Right renal pelvis (tissue), 4 donors: ENCODE measurements at places on chromosomes 16 and 17. TPM values are rescaled to one million over a fixed set of nuclear protein-coding genes. Genes with fewer than 3 reads are reported as not detected.

HSPB9 gene
- polyA plus RNA-seq = 0.31 TPM

GRCh38 chr16:49049191-49049590, 232.4 kb downstream of the CBLN1 start:
- no peak for DNase-seq

GRCh38 chr16:28261942-28262341, 30.4 kb upstream of the SBK1 start:
- DNase-seq = no peak

DNA sequence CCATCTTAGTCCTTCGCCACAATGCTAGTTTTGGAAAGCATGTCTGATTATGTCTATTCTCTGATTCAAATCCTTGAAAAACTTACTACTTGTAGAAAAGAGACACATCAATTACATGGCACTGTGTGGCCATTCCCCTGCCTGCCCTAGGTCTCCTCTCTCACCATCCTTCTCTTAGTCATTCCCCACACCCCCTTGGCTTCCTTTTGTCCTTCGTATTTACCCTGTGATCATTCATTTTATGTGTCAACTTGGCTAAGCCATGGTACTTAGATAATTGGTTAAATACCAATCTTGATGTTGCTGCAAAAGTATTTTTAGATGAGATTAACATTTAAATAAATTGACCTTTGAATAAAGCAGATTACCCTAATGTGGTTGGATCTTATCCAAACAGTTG, 122.9 kb upstream of the CDH11 start:
- DNase-seq = no peak

DNA sequence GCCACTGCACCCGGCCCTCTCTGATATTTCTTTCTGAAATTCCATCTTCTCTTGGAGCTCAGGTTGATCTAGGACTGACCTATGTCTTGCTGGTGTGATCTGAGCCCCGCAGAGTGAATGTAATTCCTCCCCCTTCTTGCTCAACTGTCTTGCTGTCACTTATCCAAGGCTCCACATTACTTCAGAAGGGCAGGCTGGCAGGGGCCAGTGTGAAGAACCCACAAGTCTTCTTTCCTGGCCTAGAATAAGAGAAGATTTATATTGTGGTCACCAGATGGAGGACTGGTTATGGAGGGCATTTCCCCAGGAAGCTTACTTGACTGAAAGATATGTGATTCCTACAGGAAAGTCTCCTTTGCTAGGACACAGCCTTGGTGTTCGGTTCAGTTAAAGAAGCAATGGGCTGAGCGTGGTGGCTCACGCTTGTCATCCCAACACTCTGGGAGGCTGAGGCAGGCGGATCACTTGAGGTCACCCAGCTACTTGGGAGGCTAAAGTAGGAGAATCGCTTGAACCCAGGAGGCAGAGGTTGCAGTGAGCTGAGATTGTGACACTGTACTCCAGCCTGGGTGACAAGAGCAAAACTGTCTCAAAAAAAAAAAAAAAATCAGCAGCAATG, 13.4 kb downstream of the ITGAL start:
- DNase-seq = no peak

- no peak for DNase-seq
These were observed 103.0 kb upstream of the SHISA6 start for GRCh38 chr17:11138023-11138422.

- DNase-seq = no peak
These were observed 144.0 kb upstream of the IRX6 start for GRCh38 chr16:55179852-55180585.

DNA sequence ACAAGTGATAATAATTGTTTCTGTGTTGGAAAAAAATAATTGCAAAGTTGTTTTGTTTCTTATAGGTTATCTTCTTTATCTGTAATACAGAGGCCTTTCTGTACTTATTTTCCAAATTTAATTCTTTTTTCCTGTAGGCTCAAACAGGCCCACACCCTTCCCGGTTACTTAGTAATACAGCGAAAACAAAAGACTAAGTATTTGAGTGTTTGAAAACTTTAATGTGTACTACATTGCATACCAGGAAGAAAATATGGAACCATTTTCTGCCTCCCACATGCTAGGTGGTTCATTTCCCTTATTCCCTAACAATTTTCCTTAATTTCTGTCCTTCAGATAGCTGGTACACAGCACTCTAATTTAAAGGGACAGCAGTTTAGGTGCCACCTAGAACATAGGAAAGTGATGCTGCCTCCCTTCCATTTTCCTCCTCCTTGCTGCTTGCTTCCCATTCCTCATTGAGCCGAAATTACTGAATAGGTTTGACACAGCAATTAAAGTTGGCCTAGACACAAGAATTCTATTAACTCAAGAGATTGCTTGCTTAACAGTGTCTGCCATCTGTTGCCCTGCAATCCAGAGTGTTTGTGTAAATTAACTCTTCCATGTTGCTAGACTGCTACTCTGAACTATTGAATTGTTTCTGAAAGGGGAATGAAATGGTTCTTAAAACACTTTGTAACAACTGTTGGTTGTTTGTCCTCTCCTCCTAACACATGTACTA, 24.2 kb downstream of the CYB5B start:
- DNase-seq = no peak

DNA sequence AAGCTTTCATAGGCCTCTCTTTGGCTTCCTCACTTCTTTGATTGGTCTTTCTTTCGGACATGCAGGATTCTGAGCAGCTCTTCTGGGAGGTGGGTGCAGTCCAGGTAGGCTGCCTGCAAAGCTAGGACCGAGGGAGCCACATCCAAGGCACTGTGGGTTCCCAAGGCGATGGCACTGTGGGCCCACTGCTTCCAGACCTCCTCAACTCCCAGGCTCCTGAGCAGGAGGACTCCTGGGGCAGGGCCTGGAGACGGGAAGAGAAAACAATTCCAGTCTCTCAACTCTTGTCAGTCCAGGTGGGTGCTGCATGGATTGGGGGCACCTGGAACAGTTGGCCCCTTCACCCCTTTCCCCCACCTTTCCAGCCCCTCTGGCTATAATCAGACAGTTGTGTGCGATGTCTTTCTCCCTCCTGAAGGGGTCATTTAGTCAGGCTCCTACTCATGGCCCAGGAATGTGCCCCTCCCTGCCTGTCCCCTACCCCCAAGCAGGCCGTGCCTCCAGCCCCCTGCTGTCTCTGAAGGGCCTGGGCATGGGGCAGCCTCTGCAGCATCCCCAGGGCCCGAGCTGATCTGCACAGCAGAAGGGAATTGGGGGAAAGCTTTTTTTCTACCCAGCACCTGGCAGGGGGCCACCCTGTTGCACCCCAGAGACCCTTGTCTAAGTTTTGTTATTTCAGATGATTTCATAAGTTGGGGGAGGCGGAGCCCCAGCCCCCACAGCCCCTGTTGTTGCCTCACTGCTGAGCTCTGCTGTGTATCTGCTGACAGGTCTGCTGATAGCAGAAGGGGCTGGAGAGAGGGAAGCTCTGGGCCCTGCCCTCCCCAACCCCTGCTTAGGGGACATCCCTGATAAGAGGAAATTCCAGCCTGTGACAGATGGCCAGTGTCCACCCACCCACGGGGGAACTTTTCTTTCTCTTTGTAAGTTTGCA, 330.3 kb downstream of the SEC14L1 start:
- no peak for DNase-seq

DNA sequence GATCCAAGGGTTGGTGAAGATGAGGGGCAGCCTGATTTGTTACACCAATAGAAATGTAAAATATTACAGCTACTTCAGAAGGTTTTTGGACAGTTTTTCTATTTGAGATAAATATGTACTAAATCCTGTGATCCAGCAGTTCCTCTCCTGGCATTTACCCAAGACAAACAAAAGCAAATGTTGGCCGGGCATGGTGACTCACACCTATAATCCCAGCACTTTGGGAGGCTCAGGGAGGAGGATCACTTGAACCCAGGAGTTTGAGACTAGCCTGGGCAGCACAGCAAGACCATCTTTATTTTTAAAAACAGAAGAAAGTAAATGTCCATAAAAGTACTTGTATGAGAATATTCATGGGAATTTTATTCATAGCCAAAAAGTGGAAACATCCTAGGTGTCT, 64.8 kb upstream of the MRC2 start:
- DNase-seq = no peak

DNA sequence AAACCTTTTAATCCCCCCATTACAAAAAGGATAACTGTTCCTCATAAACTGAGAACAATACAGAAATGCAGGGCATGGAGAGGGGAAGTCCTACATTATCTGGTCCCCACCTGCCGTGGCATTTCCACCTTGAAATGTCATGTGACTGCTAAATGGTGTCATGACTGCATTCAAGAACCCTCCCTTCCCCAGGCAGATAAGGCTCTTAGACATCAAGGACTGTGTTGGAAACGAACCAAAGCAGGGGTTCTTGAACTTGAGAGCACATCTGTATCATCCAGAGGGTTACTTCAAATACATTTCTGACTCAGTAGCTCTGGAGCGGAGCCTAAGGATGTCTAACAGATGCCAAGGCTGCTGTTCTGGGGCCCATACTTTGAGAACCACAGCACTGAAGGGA, 18.4 kb downstream of the CMTM3 start:
- DNase-seq = no peak

DNA sequence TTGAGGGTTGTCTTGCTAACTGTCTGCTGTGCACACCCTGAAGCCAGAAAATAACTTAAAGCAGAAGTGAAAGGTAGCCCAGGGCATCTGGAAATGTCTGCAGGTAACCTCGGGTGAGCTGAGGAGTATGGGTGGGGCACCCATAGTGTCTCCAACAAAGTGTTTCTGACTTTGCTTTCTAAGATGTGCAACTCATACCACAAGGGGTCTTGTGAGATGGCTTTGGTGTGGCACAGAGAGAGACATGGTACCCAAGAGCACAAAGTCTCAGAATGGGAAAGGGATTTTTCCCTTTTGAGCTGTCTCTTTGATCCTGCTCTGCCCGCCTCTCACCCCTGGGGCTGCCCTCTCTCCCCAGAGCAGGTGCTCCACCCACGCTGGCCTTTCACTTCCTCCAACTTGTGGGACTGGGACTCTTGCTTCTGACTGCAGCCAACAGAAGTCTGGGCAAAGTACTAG, 6.9 kb downstream of the CHD9 start:
- DNase-seq = no peak

GRCh38 chr16:84569382-84569987, 48.4 kb downstream of the COTL1 start:
- DNase-seq = no peak

DNA sequence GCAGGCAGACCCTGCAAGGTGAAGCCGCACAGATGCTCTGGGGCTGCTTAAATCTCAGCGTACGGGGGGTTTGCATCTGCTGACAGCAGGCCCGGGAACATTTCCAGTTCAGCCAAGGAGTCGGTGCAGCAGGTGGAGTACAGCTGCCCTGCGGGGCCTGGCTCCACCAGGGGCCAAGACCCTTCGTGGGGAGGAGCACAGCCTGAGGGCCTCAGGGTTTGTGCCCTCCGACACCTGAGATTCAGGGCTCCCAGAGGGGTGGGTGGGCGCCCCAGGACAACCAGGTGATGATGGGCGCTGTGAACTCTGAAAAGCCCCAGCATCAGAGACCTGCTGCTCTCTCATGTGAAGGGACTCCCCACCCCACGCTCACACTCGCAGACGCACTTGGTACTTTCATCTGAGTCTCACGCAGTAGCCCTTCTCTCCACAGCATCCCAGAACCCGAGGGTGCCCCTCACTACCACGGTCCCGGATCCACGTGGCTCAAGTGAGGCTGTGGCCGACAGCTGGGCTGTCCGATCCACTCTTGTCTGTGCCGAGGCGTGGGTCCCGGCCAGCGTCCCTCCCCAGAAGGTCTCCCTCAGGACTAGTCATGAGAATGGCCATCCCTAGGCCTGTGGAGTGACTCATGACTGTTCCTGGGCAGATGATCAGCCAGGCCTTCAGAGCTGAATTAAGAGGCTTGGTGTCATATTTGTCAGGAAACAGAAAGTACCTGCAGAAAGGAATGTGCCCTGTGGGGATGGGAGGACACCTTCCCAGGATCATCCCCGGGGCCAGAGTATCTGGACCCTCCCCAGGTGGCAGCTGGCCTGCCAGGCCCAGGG, 29.6 kb downstream of the ACSF3 start:
- no peak for DNase-seq

DNA sequence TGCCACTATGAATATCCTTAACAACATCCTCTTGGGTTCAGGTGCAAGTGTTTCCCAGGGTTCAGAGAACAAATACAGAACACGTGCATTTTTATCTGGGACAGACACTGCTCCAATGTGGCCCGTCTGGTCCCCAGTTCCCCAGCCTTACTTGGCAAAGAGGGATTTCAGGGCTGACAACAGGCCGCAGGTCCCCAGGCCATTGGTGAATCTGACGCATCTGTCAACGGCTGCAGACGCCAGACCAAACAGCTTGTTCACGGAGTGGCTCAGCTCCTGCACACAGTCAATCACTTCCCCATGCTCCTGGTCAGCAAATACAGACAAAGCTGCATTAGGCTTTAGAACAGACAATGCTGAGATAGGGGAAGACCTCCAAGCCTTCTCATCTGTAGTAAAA, 36.2 kb downstream of the COG7 start:
- no peak for DNase-seq

DNA sequence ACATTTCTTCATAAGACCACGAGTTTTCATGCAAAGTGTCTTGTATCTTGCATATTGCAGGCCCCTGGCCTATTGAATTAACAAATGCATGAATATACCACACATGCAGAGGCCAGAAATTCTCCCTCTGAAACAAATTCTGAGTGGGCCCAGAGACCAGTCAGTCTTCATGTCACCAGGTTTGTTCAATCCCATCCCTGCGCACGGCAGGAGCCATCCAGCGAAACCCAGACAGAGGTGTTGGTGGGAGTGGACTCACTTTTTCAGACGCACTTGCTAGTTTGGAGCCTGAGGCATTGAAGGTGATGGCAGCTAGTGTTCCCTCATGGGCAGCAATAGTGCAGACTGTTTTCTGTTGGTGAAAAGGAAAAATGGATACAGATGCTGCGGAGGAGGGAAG, 21.9 kb downstream of the WIPI1 start:
- no peak for DNase-seq

DNA sequence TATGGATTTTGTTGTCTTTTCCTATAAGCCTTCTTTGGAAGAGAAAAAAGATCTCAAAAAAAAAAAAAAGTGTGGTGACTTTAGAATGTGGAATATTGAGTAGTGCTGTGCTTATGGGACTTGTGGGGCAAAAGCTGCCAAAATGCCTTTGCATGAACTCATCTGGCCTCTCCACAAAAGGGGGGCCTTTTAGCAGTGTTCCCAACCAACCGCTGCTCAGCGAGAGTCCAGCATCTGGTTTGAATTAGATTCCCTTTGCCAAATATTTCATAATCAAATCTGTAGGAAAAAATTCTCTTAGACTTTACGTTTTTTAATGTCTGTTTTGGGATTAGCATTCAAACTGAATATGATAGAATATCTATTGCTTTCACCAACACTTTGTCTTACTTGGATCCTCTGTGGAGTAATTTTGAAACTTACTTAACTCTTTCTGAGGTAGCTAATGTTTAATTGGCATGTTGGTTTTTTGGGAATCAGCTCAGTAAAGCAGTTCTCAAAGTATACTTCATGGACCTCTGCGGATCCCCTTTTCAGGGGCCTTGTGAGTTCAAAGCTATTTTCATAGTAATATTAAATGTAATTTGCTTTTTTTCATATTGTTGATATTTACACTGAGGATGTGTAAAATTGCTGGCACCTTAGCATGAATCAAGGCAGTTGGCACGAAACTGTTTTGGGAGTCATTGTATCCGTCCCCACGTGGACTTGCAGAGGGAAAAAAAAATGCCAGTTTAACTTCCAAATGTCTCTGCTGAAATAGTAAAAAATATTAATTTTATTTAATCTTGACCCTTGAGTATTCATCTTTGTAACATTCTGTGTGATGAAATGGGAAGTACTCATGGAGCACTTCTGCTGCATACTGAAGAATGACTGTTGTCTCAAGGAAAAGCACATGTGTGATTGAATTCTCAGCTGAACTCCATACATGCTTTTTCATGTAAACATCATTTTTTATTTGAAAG, 34.7 kb upstream of the VPS4A start:
- no peak for DNase-seq

- DNase-seq = no peak
These were observed 6.6 kb downstream of the VAT1 start for GRCh38 chr17:43015579-43015978.
